ENCODE measurements at places on chromosomes 5 and 9.

GRCh38 chr9:6109986-6110385 is 94.6 kb upstream of the RANBP6 start:
- DNase-seq, result no peak

DNA sequence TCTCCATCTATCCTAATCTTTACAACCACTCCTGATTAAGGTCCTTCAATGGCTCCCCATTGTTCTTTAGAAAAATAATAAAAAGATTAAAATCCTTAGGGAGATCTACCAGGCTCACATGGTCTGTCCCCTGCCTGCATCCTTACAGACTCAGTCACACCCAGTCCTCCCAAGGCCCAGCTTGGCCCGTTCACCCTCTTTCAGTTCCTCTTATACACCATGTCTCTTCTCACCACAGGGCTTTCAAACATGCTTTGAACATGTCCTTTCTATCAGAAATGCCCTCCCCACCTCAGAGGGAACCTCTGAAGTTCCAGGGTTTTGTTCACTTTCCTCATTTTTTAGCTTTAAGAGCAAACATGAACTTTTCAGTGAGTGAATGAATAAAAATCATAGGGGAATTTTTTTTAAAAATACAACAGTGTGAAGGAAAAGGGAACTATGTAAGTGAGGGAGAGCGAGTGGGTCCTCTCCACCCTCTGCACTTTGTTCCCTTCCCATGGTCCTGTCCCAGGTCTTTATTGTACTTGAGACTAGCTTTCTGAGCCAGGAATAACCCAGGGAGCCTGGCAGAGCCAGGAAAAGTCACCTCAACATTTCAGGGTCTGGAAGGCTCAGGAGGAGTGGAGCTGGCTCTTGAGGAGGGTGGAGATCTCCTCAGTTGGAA is 55.3 kb downstream of the TRPC7 start:
- no peak for DNase-seq

GRCh38 chr9:138025908-138026307 is 148.3 kb downstream of the CACNA1B start:
- DNase-seq, result no peak

DNA sequence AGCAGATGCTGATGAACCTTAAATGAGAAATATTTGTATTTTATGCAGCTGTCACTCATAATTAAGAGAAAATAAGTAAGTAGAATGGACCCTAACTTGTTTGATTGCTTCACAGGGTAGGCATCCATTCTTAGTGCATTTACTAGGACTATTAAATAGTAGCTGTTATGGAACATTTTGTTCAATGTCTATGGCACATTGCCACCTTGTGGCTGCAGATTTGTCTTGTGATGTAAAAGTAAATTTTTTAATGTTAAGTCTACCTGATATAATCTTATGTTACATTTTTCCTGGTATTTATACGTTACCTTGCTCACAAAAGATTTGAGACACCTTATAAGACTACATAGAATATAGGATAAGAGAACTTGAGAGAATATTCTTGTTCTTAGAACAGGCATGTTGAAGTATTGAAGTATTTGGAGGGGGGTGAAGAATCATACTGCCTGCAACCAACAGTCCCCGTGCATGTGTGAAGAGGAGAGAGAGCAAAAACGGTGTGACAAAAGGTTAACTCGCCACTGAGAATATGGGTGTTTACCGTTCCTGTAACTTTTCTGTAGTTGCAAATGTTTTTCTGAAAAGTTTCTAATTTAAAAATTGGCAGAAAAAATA is 161.1 kb downstream of the MAST4 start:
- no peak for DNase-seq

DNA sequence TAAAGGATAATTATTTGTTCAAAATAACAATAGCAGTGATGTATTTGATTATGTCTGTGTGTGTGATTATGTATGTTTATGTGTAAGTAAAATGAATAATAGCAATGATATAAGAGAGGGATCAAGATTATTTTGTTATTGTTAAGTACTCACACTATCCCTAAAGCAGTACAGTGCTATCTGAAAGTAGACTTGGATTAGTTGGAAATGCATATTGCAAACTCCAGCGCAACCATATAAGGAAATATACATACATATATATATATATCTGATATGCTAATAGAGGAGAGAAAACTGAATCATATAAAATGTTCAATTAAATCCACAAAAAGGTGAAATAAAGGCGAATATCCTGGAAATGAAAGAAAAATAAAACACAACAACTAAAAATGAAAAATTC is 268.4 kb downstream of the HINT1 start:
- no peak for DNase-seq

DNA sequence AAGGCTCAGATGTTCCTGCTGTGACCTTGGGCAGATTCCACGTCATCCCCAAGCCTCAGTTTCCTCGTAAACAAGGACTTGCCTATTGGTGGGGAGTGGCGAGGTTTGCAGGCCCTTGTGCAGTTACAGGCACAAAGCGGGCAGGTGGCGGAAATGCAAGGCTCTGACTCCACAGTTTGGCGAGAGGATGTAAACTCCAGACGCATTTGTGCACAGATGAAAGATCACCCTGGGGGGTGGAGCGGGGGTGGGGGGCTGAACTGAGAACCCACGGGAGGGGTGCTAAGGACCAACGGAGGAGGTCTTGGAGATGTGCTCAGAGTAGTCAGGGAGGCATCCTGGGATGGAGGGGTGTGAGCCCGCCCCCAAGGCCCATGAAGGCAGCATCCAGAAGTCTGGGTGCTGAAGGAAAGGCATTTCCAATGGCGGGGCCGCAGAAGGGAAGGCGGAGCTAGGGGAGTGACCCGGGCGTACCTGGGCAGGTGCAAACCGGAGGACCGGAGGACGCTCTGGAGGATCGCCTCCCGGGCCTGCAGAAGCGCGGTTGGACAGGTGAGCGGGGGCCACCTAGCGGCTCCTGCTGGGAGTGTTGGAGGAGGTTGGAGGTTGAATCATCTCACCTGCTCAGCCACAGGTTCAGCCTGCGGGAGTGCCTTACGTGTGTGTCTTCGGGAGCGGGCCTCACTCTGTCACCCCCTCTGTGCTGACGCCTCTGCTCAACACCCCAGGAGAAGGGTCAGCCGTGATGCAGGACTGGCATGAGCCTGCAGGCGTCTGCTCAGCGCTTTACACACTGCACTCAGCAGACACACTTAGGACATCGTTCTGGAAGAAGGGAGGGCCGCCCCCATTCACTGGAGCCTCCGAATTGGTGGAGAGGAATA is 1.9 kb upstream of the FIBCD1 start:
- DNase-seq, result peak; percentile 62
